ENCODE measurements at places on chromosomes 4 and X.

- DNase-seq = no peak
Observed at GRCh38 chr4:54635318-54635717, 22.4 kb upstream of the KIT start.

- no peak for DNase-seq
Observed at GRCh38 chrX:43560247-43560946, 95.7 kb upstream of the MAOA start.

GRCh38 chr4:164379694-164380093, 374.2 kb upstream of the SMIM31 start:
- no peak for DNase-seq

- no peak for DNase-seq
Observed at GRCh38 chrX:122850326-122850725, 333.8 kb upstream of the GRIA3 start.

- no peak for DNase-seq
Observed at GRCh38 chr4:108533245-108533844, 87.0 kb upstream of the RPL34 start.

GRCh38 chr4:3700223-3700622, 66.0 kb upstream of the ADRA2C start:
- DNase-seq = no peak

DNA sequence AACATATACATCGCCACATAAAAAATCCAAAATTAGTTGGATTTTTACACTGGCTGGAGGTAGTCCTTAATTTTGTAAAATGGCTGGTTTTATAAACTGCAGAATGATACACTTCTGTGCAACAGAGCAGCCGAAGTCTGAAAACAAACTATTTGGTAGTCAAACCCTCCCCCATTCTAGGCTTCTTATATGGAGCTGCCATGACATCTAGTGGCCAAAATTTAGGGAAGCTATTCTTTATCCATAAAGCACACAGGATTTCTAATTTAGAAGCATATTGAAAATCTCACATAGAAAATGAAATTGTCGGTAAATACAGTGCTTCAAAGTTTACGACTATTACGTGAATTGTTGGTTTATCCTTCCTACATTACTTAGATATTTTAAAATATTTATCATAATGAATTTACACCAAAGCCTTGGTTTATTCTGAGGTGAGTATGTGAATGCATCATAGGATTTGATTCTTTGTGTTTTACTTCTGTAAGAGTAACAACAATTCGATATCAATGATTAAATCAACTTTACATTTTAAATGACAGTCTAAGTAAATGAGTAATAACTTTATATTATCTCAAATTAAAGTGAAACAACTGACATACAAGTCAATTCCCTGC, 113.4 kb upstream of the FAM241A start:
- no peak for DNase-seq

- no peak for DNase-seq
Observed at GRCh38 chr4:173205656-173206055, 37.0 kb downstream of the GALNT7 start.

Data from CD4-positive, alpha-beta T cell treated with Interleukin-2 at 100 ng/mL for 4 hours (primary cell).